ENCODE measurements at places on chromosomes 2 and 18. TPM values are rescaled to one million over a fixed set of nuclear protein-coding genes. Genes with fewer than 3 reads are reported as not detected.

DNA sequence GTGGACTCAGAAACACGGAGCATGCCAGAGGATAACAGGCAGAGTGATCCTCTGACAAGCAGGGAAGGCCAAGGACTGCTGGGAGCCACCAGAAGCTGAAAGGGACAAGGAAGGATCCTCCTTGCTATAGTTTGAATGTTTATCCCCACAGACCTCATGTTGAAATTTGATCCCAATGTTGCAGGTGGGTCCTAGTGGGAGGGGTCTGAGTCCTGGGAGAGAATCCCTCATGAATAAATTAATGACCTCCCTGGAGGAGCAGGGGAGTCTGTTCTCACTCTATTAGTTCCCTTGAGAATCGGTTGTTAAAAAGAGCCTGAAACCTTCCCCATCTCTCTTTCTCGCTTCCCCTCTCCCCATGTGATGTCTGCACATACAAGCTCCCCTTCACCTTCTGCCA lies 124.4 kb downstream of the FBXO15 start:
- ATAC-seq: no peak

Gene STK17B
- 21.1 TPM for total RNA-seq

Gene LDLRAD4
- total RNA-seq: 62.0 TPM

DNA sequence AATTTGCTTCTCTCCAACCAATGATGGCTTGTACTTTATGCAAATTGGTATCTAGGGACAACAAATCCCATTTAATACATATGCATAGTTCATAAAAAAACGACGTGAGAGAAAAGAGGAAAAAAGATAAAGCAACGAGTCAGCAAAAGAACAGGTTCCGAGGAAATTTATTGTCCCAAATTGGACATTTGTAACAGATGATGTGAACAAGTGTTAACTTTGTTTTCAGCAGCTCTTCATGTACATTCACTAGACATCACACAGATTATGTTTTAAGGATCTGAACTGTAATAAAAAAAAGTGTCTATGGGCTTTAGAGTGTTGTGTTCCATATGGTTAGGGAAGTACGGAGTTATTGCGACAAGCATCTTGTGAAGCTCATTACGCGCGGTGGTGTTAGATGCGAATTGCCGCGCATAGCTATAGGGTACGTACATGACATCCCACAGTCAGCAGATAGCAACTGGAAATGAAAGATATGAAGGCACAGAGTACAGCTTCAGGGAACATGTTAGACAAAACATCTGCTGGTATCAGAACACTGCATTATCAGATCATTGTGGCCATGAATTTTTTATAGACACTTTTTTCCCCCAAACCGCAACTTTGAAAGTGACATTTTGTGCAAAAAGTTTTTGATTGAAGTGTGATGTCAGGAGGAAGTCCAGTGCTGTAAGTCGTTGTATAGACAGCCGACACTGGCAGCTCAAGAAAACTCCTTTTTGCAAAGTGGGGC lies 1073.1 kb upstream of the FANCL start:
- no peak for ATAC-seq

GRCh38 chr2:218019411-218020060 lies 16.7 kb upstream of the TNS1 start:
- ATAC-seq: no peak

Gene MITD1
- 24.5 TPM for total RNA-seq

Gene DNAJC5G
- total RNA-seq: not detected

DNA sequence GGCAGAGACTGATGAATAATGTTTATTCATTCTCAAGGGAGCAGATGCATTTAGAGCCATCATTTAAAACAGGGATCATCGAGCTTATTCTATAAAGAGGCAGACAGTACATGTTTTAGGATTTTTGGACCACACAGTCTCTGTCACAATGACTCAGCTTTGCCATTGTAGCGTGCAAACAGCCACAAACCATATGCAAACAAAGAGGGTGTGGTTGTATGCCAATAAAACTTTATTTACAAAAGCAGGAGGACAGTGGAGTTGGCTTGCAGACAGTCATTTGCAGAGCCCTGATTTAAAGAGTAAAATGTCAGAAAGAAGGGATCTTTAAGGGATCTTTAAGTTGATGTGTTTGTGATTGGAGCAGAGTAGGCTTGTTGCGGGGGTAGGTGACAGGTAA lies 51.5 kb downstream of the SMIM21 start:
- ATAC-seq: no peak

DNA sequence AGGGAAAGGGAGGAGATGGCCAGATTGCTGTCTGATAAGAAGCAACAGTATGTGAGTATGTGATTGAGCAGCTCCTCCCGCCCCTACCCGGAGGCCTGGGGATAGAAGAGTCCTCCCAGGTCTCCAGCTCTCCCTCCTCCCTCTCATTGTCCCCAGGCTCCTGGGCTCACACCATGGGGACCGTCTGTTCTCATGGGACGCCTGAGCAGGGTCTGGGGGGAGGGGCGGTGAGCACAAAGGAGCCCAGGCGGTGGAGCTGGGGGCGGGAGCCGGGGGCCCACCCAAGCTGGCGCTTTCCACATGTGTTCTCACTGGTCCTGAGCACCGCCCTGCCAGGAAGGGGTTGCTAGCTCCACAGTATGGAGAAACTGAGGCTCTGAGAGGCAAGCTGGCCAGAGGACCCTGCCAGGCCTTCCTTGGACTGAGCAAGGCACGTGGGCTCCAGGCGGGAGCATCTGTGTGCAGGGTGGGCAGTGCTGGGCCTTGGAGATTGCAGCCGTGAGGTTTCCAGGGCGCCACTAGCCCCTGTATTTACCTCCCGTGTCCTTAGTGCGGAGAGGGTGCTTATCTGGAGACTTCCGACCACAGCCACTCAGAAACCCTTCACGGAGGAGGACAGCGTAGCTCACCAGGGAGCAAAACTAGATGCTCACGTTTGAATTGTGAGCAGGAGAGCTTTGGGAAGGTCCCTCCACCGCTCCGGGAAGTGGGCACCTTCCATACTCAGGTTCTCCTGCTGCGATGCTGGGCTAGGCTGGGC lies 37.4 kb downstream of the PDIA6 start:
- no peak for ATAC-seq

DNA sequence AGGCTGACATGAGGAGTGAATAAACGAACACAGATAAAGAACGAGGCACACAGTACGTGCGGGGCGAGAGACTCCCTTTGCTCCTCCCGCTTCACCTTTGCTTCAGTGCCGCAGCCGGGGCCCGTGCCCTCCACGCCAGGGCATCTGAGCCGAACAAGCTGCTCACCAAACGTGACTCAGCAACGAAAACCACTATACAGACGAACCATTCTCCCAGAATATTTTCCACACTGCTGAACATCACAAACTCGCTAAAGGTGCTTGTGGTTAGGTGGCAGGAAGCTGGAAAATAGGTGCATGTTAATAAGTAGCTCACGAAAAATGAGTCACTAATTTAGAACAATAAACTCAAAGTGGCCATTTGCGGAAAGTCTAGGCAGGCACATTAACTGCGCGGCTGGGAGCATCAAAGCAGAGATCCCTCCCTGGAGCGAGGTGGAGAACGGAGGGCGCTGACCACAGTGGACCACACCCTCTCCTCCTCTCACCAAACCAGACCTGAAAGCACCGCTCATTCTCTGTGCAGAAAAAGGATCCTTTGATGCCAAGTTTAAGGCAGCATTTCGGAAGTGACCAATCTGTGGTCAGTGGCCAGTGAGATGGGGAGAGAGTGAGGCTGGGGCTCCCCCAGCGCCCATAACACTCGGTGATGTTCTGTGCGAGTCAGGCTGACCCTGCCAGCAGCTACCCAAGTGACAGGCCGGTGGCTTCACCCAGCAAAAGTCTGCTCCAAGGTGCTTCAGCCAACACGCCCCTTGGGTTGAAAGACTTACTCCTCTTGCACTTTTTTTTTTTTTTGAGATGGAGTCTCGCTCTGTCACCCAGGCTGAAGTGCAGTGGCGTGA lies 153.2 kb downstream of the HDAC4 start:
- ATAC-seq: no peak

Gene ZSWIM2
- not detected for total RNA-seq

DNA sequence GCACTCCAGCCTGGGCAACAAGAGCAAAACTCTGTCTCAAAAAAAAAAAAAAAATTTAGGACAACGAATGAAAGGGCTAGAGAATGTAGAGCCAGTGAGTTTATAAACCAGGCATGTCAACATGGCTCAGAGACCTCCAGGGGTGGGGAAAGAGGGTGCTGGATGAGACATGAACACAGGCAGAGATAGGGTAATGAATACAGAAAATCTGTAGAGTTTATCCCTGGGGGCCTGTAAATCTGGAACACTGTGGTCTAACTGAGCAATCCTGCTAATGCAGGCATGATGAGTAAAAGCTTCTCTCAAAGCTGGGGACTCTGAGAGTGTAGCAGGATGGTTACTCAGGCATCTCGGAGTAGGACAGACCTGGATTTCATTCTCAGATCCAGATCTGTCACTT lies 59.2 kb upstream of the IGFBP2 start:
- ATAC-seq: no peak

Gene REG3A
- not detected for total RNA-seq

Gene SOX11
- 0.73 TPM for total RNA-seq

- peak; percentile 59 for ATAC-seq
Measured at GRCh38 chr18:13258921-13259320, 40.4 kb downstream of the LDLRAD4 start.

Gene AGAP1
- total RNA-seq: 33.7 TPM

Gene SLC38A11
- 0.49 TPM for total RNA-seq

Gene RAB6C
- total RNA-seq: 0.42 TPM

DNA sequence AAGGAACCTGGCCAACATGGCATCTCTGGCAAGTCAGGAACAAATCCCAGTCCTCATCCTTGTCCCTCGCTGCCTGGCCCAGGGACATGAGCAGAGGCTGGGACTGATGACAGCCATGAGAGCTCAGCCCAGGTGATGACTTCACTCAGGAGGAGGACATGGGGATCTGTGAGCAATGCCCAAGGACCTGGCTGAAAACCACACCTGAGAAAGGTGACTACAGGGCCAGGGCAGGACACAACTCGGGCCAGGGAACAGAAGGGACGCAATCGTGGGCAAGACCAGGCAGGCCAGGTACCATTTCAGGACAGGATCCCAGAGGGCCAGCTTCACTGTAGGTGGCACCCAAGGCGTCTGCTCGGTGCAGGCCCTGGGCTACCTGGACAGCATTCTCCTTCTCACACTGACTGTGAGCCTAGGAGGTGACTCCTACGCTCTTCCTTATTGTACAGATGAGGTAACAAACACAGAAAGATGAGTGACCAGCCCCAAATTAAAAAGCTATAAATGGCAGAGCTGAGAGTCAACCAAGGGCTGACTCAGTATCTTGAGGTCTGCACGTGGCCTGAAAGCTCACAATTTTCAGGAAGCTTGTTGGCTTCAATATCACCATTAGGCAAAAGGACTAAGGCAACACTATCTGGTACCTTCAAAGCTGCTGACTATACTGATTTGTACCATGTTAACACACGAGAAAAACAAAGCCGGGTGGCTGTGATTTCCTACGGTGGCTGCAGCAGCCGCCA lies 141.1 kb downstream of the EIPR1 start:
- ATAC-seq: no peak

Gene GNAL
- total RNA-seq: 13.5 TPM

- ATAC-seq: no peak
Measured at GRCh38 chr2:196406-196805, 67.4 kb downstream of the SH3YL1 start.

DNA sequence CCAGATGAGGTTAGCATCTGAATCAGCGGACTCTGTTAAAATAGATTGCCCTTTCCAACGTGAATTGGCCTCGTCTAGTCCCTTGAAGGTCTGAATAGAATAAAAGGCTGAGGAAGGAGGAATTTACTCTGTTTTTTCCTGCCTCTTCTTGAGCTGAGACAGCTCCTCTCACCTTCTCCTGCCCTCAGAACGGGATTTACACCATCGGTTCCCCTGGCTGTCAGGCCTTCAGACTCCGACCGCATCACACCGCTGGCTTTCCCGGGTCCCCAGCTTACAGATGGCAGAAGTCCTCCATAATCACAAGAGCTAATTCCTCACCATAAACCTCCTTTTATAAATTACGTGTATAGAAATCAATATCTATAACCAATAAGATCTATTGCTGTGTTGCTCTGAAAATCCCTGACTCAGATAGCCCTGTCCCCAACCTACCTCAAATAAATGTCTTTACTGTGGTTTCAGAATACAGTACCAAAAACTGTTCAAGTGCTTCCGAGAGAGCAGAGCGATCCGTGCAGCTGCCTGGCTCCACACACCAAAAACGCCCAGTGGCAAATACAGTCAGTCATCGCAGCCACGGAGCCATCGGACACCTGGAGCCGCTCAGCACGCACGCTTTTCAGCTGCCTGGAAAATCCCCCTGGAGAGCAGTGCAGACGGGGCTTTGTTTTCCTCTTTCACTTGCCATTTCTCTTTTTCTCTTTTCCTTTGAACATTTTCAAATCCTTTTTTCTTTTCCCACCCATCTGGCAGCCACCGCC lies 196.9 kb downstream of the NRP2 start:
- peak; percentile 38 for ATAC-seq

DNA sequence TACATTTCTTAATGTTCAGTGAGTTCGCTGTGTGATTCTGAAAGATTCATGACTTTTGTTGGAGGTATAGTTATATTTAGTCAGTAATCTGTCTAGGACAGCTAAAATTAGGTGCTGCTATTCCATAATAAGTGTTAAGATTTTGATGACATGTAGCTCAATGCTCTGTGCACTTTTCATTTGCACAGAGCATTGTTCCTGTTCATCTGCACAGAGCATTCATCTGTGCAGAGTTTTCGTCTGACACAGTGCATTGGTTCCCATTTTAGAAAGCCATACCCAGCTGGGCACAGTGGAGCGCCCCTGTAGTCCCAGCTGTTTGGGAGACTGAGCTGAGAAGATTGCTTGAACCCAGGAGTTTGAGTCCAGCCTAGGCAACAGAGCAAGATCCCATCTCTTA lies 8.6 kb downstream of the POLI start:
- no peak for ATAC-seq

DNA sequence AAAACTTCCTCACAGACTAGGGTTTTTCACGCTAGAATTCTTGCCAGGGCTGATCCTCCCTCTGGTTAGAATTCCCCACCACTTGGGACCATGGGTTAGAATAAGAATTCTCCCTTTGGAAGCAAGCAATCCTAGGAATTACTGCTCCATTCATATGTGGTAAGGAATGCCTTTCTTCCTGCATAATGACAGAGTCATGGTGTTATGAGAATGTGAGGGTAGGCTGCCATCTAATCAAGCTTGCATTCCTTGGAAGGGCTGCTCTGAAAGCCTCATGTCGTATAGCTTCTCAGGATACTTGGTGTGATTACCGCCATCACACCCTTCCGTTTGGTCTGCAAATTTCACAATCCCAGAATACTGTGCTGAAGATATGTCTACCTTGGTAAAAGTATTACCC lies 1282.4 kb upstream of the PIK3C3 start:
- ATAC-seq: no peak

GRCh38 chr2:140662504-140662903 lies 1468.3 kb downstream of the LRP1B start:
- ATAC-seq: no peak

Gene IL1RN
- 2.8 TPM for total RNA-seq

- no peak for ATAC-seq
Measured at GRCh38 chr18:49151482-49151881, 200.7 kb upstream of the SMAD7 start.

Gene CELF4
- total RNA-seq: 0.32 TPM

- peak; percentile 77 for ATAC-seq
Measured at GRCh38 chr2:149597668-149598326, 10.2 kb upstream of the MMADHC start.

Gene GKN2
- total RNA-seq: not detected

Gene DAW1
- not detected for total RNA-seq

Gene CFC1
- total RNA-seq: 0.54 TPM

Gene SRD5A2
- not detected for total RNA-seq
